ENCODE measurements at places on chromosomes 5 and 9.
A peak's percentile ranks its signal among the peaks of the same experiment; 100 is the strongest.

DNA sequence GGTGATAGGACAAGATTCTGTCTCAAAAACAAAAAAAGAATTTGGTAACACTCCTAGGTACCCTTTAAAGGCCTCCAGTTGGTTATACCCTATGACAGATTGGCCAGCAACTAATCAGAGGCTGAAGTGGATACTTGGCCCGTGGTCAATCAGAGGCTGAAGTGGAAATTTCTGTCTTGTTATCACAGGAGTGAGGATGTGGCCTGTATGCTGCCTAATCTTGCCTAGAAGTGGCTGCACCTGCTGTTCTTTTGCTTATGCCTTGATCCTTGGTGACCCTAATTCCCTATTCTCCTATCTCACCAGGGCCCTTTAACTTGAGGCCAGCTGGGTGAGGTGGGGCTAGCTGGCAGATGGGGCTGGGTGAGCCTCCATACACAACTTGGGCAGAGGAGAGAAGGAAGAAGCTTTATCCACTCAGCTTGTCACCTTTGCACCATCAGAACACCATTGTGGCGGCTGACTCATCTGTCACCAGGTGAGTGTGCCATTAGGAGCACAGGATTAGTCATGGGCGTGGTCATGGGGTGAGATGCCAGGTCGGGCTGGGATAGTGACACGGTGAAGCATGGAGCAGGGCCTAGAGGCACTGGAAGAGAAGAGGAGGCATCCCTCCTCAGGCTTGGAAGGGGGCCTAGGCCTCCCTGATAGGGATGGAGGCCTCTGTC is 41.5 kb downstream of the SAR1B start:
- no peak for DNase-seq

DNA sequence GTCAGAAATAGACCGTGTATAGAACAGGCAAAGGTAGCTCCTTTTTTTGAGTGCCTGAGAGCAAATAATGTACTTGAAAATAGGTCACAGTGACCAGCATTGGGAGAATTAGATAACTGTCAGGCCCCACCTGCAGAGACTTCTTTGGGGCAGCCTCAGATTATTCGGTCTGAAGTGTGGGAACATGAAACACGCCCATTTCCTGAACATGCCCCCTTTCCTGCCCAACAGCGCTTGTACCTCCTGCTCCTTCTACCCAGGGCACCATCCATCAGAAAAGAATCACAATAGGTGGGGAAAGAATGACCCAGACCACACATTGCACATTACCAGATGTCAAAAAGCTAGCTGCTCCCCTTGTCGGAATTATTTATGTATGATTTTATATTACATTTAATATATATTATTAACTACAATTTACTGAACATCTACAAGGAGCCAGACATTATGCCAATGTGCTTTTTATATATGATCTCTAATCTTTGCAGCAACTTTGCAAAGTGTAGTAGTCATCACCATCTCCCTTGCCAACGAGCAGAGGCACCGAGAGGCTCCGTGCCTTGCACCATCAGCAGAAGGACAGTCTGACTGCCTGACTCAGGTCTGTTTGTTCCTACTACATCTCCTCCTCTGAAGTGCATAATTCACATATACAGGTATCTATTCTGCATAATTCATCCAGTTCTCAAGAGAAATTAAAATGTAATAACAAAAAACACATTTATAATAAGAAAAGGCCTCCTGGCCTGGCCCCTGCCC is 39.5 kb downstream of the PTPN3 start:
- no peak for DNase-seq

GRCh38 chr5:78787783-78788182 is 139.2 kb upstream of the LHFPL2 start:
- DNase-seq: no peak

DNA sequence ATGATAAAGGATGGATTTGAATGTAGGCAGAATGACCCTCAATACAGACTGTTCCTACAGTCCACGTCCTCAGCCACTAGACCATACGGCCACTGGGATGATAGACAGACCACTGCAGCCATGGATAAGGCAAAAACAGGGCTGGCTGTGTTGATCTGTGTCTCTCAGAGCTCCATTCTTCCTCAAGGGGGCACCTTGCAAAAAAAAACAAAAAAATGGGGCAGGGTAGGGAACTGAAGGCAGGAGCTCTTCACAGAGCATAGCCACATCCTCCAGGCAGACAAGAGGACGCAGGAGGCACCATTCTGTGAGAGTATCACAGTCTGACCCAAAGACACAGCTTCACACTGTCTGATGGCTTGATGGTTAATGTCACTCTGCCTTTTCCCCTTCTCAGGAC is 61.2 kb upstream of the GABRP start:
- DNase-seq: no peak

DNA sequence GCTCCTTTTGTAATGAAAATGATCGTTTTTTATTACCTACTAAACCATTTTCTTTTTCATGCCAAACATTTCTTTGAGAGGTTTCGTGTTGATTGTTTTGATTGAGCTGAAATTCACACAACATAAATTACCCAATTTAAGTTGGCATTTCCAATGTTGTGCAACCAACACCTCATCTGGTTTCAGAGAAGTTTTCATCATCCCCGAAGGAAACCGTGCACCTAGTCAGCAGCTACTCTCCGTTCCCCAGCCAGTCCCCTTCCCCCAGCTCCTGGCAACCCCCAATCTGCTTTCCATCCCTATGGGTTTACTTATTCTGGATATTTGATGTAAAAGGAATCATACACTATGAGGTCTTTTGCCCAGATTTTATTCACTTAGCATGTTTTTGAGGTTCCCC is 123.6 kb downstream of the ADCY2 start:
- no peak for DNase-seq

- no peak for DNase-seq
Observed at GRCh38 chr5:31965227-31965626, 208.9 kb downstream of the GOLPH3 start.

DNA sequence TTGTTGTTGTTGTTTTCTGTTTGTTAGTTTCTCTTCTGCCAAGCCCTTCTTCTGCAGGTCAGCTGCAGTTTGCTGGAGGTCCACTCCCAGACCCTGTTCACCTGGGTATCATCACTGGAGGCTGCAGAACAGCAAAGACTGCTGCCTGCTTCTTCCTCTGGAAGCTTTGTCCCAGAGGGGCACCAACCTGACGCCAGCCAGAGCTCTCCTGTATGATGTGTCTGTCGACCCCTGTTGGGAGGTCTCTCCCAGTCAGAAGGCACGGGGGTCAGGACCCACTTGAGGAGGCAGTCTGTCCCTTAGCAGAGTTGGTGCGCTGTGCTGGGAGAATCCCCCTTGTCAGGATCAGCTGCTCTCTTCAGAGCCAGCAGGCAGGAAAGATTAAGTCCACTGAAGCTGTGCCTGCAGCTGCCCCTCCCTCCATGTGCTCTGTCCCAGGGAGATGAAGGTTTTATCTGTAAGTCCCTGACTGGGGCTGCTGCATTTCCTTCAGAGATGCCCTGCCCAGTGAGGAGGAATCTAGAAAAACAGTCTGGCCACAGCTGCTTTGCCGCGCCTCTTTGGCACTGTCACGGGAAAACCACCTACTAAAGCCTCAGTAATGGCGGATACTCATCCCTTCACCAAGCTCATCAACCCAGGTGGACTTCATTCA is 299.2 kb downstream of the EDIL3 start:
- DNase-seq: no peak

- no peak for DNase-seq
Observed at GRCh38 chr9:69719983-69720382, 39.8 kb downstream of the PTAR1 start.

DNA sequence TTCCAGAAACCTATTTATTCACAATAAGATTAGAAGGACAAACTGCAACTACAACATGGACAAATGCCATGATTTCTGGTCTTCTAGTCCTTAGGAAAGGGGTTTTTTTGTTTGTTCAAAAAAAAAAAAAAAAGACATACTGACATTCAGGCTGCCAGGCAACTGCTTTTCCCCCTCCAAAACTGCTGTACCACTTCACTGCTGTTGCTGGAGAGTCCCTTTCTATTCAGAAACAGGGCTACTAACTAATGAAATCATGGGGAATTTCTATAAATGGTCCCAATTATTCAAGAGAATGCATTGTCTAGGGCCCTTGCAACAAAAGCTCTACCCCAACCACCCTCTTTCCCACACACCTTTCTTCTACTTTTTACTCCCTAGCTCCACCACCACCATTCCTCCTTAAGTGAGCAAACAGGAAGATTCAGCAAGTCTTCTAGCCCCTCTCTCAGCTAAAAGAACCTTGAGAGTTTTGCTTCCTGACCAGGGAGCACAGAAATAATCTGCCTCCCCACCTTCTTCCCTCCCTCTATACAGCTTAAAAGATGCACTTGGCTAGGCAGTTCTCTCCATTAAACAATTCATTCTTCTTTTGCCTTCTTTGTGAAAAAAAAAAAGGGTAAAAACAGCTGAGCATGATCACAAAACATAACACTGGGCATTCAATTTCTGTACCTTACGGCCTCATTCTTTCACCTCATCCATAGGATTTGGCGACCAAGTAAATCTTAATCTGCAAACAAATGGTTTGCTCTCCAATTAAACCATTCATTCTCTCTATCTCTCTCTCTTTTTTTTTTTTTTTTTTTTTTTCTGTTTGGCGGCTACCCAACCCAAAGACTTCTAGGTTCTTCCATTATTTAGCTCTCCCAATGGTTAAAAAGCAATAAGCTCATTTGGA is 13.8 kb downstream of the ZNF608 start:
- DNase-seq: no peak

DNA sequence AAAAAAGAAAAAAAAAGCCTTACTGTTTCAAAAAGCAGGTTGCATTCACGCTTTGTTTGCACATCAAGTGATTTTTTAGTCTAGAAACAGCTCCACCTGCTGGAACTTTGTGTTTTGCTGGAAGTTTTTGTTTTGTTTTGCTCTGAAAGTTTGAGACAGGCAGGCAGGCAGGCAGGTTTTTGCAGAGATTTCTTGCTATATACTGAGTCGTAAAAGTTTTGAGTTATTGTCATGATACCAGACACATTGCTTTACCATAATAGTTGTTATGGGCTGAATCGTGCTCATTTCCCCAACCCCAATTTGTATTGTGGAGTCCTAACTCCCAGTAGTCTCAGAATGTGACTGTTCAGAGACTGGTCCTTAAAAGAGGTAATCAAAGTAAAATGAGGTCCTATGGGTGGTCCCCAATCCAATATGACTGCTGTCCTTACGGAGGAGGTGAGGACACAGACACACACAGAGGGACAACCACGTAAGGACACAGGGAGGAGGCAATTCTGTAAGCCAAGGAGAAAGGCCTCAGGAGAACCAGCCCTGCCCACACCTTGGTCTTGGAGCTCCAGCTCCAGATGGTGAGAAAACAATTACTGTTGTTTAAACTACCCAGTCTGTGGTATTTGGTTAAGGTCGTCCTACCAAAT is 20.9 kb downstream of the OR2Y1 start:
- DNase-seq: peak; percentile 27

DNA sequence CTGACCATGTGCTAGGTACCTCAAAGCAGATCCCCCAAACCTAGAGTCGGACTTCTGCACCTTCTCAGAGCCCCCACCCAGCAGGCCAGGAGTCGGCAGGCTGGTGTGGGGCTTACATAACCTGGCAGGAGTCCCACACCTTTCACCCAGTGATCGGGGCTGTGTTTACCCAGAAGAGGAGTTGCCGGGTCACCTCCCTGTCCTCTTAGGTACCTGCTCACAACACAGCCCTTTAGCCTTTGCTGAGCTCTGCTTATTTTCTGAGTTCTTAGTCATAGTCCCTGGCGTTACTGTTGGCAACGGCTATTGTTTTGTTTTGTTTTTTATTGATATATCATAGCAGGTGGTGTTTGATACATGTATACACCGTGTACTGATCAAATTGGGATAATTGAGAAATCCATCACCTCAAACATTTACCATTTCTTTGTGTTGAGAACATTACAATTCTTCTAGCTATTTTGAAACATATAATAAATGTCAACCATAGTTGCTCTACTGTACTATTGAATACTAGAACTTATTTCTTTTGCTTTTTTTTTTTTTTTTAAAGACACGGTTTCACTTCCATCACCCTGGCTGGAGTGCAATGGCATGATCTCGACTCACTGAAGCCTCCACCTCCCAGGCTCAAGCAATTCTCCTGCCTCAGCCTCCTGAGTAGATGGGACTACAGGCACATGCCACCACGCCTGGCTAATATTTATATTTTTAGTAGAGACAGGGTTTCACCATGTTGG is 10.4 kb upstream of the EEIG1 start:
- no peak for DNase-seq

DNA sequence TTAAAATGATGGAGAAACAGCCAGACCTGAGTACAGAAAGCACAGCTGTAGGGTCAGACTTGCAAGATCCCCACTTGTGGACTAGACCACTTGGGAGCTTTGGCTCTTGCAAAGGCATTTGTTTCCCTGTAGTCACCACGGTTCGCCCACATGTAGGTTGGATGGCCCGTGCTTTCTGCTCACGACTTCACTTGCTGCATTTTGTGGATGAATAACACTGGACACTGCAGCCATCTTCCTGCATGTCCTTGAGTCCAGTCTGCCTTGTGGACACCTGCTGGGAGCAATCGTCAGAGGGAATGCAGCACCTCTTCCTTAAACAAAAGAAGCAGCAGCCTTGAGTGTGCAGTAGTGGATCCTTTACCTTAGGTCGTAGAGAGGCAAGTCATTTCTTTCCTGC is 372.9 kb upstream of the IRX2 start:
- DNase-seq: no peak

GRCh38 chr9:124617477-124618141 is 110.4 kb upstream of the NR5A1 start:
- DNase-seq: peak; percentile 57

- DNase-seq: no peak
Observed at GRCh38 chr5:58708456-58708855, 125.6 kb downstream of the RAB3C start.

GRCh38 chr5:74179179-74179578 is 461.3 kb downstream of the ENC1 start:
- DNase-seq: no peak

DNA sequence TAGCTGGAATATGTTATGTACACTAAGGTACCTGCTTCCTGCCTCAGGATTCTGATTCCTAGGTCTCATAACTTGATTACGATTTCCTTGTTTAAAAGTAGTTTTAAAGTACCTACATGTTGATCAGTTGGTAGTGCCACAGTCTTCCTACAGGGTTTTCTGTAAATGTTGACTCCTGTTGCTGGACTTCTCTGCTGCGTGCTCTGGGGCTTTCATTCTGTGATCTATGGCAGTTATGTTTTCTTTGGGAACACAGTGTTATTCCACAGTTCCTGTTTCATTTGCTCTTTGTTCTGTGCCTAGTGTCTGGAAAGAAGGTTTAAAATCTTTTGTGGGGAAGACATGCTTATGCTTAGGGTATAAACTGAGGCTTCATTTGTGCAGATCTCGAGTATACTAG is 343.5 kb downstream of the PLK2 start:
- DNase-seq: no peak

- no peak for DNase-seq
Observed at GRCh38 chr9:98943682-98944056, at the start of gene COL15A1. Gene COL15A1, plus strand, starts transcription at chr9:98943907. Its CDS starts 155 bp downstream, at chr9:98944062.
